ENCODE measurements at places on chromosomes 11 and 22.

GRCh38 chr11:1845561-1846452, 7.0 kb downstream of the TNNI2 start:
- no peak for DNase-seq

DNA sequence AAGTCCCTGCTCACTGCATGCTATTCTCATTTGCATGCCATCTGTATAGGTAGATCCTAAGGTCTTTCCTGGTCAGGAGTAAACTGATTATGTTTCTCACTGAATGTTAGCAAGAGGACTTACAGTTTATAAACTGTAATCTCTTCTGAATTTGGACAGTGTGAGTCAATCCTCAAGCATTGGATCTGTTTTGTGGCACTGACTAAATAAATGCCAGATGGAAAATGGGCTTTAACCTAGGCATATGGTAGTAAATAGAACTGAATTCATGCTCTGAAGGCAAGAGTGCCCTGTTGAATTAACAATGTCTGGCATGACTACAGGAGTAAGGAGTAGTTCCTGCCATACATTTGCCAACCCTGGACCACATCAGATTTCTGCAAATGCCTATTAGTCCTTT, 11.4 kb downstream of the FAM181B start:
- DNase-seq: no peak

DNA sequence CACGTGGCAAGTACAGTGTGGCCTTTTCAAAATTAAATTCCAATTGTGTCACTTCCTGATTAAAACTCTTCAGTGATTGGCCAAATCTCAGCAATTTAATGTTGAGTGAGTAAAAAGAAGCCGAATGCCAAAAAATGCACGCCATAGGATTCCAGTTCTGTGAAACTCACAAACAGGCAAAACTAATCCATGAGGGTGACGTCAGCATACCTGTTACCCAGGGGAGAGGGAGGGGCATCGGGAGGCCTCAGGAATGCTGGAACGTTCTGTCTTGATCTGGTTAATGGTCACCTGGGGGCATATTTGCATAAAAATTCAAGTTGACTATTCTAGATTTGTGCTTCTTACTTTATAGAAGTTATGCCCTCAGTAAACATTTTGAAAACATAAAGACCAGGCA, 39.9 kb upstream of the RAB1B start:
- DNase-seq: no peak

GRCh38 chr22:20354238-20354975, 34.5 kb upstream of the DGCR6L start:
- DNase-seq: no peak

- peak; percentile 49 for DNase-seq
These were observed 7.1 kb downstream of the USP18 start for GRCh38 chr22:18156878-18157713.

DNA sequence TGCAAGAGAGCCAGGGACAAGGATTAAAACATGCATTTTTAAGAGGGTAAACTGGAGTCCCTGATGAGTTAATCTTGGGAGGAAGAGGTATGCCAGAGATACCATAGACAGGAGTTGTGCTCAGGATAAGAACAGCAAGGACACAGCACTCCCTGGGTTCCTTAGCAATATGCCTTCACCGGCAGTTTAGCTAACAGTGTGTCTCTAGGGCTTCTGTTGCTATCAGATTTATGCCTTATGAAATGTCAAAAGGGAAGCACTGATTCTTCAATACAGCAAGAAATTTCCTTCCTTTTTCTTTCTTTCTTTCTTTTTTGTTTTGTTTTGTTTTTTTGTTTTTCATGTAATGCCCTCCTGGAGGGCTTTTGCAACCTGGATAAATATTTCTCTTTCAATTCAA, 71.3 kb upstream of the LARGE1 start:
- DNase-seq: no peak

DNA sequence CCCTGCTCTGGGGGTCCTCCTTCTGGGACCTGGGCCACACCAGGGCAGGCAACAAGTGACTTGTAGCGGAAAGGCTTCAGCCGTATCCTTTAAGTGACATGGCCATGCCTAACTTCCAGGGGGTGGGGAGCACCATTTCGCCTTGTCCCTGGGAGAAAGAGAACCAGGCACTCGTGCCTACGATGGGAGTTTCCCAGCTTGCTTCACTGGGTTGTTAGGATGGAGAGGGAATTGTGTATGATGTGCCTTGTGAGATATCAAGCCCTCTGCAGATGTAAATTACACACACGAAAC, 151.4 kb downstream of the CACNA1I start:
- no peak for DNase-seq

- no peak for DNase-seq
These were observed 29.1 kb downstream of the INSC start for GRCh38 chr11:15143855-15144254.

GRCh38 chr11:41609511-41609910, 150.1 kb upstream of the LRRC4C start:
- DNase-seq: no peak

GRCh38 chr22:38218661-38219622, 17.1 kb downstream of the MAFF start:
- no peak for DNase-seq

DNA sequence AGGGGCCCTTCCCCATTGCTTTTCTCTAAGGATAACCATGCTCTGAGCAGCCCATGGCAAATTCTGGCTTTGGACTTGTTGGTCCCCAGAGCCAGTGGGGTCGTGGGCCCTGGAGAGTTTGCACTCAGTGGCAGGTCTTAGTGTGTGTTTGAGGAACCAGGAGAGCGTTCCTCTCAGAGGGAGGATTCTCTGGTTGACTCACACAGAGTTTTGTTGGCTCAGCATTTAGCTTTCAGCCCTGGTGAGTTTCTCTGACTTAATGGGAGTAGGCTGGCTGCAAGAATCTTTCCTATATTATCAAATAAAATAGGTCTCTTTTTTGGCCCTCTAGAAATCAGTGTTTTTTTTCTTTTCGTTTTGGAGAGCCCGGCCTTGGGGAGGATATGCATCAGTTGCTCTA, 20.9 kb downstream of the ST14 start:
- no peak for DNase-seq

DNA sequence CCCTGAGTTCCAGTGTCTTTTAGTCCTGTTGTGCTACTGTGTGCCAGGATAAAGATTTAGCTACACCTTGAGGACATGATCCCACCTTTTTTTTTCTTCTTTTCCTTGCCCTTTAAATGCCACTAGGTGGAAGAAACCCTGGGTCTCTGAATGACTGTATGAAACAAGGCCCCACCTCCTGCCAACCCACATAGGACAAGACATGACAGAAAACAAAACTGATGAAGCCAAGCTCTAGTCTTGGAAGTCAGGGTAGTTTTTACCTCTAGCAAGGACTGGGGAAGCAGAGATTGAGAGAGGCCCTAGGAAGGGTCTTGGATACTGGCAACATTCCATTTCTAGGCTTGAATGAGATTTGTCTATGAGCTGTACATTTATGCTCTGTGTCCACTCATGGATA, 410.7 kb downstream of the MIAT start:
- no peak for DNase-seq

DNA sequence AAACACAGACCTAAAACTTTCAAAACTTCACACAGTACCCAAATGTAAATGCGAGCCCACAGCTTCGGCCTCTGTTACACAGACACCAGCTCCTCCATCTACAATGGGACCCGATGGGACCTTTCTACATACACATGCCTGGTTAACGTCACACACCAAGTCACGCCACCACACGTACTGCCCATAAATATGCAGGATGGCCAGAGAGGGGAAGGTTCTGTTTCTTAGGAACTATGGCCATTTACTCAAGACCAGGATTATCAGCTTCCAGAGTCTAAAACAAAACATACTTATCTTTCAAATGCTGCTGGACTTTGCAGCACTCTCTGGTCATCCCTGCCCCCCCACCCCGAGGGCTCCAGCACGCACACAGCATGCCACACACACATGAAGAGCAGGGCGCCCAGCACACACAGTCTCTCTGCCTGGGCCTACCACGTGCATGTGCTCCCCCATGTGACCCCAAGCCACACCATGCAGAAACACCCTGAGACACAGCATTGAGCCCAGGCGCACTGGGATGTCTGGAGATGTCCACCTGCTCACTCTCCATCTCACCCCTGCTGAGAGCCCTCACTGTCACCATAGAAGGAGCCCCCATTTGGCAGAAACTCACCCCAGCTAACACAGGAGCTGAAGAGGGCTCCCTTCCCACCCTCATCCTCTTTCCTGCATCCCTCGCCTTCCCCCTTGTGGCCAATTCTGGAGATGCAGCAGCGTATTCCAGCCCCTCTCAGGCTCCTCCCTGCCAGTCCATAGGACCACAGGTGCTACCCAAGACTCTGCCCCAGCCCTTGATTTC, 61.8 kb downstream of the SLC22A12 start:
- peak; percentile 87 for DNase-seq

Data from stimulated activated CD4-positive, alpha-beta T cell treated with anti-CD3 and anti-CD28 coated beads, Interleukin-12 subunit alpha, Interleukin-12 subunit beta, amount 100 ng/mL, for 24 hours (primary cell).